Kidney glomerular epithelial cell (primary cell): ENCODE measurements at places on chromosomes 7 and 10.

- DNase-seq: no peak
Measured at GRCh38 chr7:105285118-105285874, 103.4 kb downstream of the SRPK2 start.

DNA sequence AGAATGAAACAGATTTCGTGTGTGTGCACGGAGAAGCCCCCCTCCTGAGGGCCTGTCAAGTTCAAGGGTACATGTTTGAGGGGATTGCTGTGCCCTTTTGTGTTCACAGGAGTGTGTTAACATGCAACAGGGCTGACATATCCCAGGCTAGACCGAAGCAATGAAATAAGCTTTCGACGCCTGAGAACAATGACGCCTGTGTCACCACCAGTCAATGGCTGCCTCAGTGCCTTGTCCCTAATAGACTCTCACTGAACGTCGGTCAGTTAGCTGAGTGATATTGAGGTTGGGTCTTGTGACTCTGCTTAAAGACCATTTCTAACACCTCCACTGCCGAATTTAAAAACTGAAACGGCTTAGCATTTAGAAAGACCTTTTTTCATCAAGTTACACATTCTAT is 175.2 kb upstream of the TCF7L2 start:
- no peak for DNase-seq

DNA sequence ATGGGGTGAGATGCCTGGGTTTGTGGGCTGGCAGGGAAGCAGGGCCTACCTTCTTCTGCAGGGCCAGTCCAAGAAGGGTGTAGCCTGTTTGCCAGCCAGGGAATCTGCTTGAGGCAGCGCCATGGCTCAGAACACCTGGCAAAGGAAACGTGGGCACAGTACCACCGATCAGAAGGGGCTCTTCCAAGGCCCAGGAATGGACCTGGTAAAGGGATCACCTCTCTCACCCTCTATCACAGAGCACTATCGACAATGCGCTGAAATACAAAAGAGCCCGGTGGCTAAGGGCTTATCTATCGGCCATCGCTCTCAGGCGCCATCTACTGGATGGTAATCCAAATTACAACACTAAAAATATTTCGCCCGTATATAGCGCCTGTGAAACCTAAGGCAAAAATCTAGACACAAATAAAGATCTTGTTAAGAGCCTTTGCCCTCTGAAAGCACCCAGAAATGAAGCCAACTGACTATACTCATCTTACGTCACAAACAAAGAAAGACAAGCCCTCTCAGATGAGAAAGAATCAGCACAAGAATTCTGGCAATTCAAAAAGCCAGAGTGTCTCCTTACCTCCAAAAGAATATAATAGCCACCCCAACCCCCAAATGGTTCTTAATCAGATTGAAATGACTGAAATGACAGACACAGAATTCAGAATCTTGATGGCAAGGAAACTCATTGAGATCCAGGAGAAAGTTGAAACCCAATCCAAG is 217.8 kb upstream of the HPS1 start:
- DNase-seq: no peak

- DNase-seq: no peak
Measured at GRCh38 chr10:60141896-60142559, 235.7 kb upstream of the CCDC6 start.

- DNase-seq: no peak
Measured at GRCh38 chr10:11091517-11092102, 73.9 kb downstream of the CELF2 start.

GRCh38 chr10:8104005-8104404 is 49.5 kb downstream of the GATA3 start:
- no peak for DNase-seq

- no peak for DNase-seq
Measured at GRCh38 chr7:150756858-150757257, 19.6 kb downstream of the GIMAP5 start.
